HTR-8/SVneo (cell line): ENCODE measurements at places on chromosomes 5 and 9.

GRCh38 chr5:6427694-6428093 lies 21.0 kb upstream of the UBE2QL1 start:
- DNase-seq: no peak

DNA sequence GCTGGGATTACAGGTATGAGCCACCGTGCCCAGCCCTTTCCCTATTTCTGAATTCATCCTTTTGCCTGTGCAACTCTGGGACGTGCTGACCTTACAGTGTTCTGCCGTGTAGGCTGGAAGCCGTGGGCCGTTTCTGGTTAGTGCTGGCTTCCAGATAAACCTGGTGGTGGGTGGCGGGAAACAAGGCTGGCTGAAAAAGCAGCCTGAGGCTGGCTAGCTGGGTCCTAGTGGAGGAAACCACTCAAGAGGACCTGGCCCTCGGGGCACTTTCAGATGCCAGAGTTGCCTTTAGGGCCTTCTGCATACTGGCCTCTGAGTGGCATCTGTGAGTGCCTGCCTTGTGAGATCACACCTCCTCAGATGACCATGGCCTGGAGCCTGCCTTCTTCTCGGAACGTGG lies 26.9 kb downstream of the GALNT12 start:
- DNase-seq: no peak

DNA sequence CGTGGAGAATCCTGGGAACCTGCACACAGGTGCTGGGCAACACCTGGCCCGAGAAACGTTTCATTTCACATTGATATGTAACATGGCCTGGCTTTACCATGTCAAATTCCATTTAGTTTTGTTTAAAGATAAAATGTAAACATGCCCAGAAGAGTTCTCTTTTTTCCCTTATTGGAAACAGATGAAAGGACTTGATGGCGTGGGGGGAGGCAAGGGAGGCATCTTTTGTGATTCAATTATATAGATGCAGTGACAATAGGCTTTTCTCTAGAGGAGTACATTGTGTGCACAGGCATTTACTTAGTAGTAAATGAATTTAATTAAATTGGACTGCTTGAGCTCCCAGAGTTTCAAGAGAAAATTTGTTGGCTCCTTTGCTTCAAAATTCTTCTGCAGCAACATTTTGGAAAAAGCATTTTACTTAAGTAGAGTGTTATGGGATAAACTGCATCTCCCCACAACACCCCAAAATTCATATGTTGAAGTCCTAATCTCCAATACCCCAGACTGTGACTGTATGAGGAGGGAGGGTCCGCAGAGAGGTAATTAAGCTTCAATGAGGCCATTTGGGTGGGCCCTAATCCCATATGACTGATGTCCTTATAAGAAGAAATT lies 254.3 kb upstream of the NFIL3 start:
- no peak for DNase-seq

DNA sequence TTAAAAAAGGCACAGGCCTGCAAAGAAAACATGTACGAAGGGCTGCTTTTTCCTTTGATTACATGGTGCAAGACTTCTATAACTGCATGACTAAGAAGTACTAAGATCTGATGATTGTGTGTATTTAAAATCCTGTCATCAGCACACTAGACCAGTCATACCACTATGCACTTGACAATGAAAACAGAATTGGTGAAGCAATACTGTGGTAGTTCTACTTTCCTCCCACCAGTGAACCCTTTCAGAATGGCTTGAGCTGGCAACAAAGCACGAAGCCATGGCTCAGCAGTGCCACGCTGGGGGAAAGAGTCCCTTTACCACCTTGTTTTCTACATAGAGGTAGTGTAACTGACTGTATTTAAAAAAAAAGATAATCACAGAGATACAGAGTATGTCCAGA lies 49.0 kb upstream of the POU5F2 start:
- DNase-seq: no peak

GRCh38 chr5:178770621-178771020 lies 40.2 kb upstream of the ZNF354A start:
- no peak for DNase-seq

DNA sequence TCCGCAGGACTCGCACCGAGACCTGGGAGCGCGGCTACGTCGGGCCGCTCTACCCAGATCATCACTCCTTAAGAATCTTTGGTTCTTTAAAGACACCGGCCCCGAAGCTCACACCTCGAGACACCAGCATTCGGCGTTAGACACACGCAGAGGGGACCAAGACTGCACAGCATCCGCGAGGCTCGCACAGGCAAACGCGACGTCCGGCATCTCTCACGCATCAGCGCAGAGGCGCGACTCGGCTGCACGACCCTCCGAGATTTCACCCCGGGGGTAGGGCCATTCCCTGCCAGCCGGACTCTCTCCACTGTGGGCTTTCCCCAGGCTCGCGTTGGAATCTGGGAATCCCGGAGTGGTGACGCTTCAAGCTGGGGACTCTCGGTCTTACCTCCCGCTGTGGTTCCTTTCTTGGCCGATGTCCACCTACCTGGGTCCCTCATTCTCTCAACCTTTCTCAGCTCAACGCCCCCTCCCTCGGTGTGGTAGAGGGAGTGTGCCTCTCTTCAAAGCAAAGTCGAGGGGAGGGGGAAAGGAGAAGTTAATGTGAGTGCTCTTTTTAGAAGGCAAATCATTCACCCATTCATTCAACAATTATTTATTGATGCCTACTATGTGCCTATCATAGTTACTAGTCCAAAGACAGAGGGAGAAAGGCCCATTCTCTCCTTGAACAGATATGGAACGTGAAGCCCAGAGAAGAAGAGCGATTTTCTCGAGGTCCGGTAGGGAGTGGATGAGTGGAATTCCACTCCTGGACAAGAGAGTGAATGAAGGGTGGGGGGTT lies 1.3 kb upstream of the HAND1 start:
- no peak for DNase-seq

DNA sequence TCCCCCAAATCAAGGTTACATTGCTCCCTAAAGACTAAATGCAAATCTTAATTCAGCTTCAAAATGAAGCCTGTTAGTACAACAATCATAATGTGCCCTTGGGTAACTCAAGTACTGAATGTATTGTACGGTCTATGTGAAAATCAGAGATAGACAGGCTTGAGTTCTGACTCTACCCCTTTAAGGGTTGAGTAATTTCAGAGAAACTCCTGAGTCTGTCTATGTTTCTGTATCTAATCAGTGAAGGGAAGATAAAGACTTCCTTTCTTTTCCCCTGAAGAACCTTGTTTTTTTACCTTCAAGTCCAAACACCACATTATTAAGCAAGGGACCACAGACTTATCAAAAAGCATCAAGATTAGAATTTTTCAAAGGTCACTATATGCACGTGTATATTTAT lies 108.2 kb downstream of the MPDZ start:
- DNase-seq: no peak

- DNase-seq: no peak
Measured at GRCh38 chr5:126248611-126249010, 174.6 kb upstream of the GRAMD2B start.

DNA sequence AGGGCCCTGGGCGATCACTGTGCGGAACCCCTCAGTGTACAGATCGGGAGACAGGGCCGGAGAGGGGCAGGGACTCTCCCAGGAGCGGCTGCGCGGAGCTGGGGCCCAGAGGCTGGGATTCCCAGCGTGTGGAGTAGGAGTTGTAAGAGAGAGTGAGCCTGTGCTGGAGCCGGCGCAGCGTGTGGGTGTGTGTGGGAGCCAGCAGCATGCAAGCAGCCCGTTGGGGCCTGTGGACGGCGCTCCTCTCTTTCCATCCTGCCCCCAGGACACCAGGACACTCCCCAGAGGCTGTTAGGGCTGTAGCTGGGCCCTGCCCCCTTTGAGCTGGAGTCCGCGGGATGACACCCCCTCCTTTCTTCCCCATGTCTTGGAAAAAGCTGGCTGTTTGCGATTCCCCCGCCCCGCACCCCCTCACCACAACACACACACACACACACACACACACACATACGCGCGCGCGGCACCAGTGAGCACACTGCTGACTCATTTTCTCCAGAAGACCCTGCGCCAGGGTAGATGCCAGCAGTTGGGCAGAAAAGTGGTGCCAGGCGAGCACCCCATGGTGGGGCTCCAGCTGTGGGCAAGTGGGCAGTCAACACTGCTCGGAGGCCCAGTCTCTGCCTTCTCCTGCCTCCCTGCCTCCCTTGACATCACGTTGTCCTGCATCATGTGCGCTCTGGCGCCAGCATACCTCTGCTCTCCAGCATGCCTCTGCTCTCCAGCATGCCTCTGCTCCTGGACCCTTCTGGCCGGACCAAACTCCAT lies 1.5 kb downstream of the COL27A1 start:
- peak; percentile 42 for DNase-seq

GRCh38 chr5:58294598-58295305 lies 165.1 kb downstream of the PLK2 start:
- DNase-seq: no peak

DNA sequence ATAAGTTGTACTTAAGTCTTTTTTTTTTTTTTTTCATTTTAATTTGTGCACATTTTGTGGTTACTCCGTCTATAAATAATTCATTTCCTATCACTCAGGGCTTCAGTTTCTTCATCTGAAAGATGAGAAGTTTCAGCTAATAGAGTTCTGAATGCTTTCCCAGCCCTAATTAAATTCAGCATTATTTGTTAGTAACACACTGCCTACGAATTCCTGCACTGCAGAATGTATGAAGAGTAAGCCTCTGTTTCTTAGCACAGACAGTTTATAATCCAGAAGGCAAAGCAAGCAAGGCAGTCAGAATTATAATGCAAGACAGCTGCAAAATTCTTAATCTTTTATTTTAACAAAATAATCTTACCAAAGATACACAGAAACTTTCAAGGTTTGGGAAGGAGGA lies 138.0 kb upstream of the GHR start:
- DNase-seq: no peak

DNA sequence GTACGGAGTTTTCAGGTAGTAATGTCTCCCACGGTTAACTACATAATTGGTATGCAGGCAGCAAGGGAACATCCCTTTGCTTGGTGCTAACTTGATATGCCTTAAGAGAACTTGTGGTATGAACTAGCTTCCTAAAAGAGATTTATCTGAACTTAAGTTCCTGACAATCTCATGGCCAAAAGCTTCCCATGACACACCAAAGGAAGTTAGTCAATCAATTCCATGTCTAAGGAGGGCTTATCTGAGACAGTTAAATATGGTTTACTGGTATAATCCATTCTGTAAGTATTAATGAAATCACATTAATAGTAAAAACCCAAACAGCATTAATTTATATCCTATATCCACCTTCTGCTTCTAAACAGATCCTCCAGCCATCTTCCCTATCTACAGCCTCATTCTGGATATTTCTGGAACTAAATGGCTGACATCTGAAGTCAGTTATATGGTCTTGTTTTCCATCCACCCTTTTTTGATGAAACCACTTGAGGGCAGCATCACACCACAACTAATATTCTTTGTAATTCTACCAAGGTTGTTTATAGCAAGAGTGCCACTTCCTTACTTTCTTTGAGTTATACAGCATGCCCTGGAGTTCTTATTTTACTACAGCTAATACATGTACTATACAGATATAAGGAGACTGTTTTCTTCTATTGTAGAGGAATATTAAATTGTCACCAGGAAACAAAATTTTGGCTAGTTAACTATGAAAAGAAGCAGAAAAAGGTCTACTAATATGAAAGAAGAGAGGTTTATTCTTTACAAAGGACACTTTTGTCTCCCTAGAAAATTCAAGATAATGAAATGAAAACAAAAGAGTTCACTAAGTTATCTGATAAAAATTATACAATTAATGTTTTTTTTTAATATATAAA lies 34.7 kb downstream of the SHOC1 start:
- peak; percentile 54 for DNase-seq

GRCh38 chr5:10578869-10579268 lies 15.0 kb downstream of the ANKRD33B start:
- DNase-seq: no peak
